ENCODE measurements at places on chromosomes 2 and 18.

DNA sequence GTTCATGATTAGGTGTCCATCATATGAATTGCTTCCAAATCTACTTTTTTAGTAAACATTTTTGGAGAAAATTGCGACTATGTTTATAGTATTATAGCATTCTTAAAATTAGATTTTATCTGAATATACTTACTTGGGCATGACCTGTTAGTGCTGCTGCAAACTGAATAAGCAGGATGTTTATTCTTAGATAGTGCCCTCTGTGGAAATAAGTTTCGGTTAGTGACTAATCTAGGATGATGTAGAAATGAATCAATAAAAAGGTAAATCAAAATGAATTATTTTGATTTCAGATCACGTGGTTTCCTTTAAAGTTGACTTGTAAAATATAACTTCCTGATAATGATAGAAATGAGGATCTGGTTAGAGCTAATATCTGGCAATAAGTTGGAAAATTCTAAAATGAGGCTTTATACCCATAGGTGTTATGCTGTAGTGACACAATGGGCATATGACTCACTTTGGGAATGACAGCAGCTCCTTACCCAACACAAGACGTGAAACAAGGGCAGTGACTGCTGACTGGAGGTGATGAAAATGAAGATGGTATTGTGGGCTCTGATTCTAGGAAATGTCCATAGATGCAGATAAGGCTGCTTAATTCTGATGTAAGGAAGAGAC lies 165.8 kb upstream of the TCF4 start:
- no peak for DNase-seq

DNA sequence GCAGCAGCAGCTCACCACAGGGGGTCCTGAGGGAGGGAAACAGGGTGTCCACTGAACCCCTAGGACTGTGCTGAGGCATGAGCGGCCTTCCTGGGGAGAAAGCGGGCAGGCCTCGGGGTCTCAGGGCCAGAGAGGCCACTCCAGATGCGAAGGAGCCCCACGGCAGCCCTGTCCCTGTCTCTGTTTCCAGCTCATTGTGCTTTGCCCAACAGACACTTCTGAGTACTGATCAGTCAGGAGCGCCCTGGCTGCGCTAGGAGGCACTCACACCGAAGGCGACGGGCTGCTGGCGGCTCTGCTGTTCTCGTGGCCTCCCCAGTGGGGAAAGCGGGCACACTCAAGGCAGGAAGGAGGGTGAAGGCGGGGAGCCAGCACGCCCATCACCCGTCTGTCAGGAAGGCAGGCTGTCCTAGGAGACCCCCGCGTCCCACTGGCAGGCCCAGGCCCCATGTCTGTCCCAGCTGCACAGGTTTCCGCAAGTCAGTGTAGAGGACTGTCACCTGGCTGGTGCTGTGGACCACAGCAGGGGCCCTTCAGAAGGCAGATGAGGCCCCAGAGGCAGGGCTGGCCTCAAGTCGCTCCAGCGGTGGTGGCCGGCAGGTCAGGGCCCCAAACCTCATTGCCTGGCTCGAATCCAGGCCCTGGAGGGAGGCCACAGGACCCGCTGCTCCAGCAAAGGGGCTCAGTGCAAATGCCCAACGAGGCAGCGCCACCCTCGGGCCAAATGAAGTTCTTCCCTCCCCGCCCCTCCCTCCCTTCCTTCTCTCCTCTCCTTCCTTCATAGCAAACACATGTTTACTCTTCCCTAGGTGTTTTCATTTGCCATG lies 6.8 kb downstream of the ESPNL start:
- no peak for DNase-seq

- no peak for DNase-seq
These were observed 72.9 kb downstream of the CLHC1 start for GRCh38 chr2:55159037-55159651.

DNA sequence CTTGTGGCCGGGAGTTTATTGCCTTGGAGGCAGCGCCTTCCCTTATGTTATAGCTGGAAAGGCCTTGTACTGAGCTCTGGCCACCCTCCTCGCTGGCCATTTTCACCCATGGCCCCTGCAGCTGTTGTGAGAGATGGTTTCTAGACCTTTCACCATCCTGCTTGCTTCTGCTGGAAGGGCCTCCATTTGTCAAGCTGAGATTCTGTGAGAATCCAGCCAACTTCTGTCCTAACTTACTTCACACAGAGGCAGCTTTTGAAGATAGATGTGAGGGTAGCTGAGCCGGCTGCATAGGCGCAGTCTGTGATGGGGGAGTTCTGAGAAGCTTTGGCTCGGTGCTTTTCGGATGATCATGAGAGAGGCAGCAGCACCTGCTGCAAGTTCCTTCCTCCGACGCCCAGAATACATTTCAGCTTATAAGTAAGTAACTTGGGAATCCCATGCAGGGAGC lies 8.7 kb downstream of the CTIF start:
- no peak for DNase-seq

- no peak for DNase-seq
These were observed 294.5 kb downstream of the ZNF407 start for GRCh38 chr18:74892066-74892627.

DNA sequence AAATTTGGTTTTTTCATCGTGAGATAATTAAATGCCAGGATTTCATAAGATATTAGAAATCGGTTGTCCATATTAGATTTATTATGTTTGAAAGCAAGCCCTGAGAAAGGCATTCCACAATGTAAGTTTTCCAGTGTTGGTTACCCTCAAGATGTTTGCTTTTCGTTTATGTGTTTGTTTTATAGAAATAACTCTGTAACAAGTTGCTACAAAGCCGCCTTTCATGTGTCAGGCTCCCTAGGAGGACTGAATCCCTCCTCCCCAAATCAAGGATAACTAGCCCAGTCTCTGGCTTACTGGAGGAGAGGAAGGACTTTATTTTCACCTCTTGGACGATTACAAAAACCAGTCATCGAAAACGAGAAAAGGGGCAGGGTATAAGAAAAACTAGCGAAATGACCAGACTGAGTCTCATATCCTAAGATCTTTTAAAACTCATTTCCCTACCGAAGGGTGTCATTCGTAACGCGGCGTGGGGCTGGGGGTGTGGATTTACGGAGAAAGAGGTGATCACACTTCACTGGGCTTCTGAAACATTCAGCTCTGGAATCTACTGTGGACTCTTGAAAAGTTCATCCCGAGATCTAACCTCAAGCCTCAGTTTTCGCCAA lies 1.0 kb upstream of the PEX13 start:
- no peak for DNase-seq

DNA sequence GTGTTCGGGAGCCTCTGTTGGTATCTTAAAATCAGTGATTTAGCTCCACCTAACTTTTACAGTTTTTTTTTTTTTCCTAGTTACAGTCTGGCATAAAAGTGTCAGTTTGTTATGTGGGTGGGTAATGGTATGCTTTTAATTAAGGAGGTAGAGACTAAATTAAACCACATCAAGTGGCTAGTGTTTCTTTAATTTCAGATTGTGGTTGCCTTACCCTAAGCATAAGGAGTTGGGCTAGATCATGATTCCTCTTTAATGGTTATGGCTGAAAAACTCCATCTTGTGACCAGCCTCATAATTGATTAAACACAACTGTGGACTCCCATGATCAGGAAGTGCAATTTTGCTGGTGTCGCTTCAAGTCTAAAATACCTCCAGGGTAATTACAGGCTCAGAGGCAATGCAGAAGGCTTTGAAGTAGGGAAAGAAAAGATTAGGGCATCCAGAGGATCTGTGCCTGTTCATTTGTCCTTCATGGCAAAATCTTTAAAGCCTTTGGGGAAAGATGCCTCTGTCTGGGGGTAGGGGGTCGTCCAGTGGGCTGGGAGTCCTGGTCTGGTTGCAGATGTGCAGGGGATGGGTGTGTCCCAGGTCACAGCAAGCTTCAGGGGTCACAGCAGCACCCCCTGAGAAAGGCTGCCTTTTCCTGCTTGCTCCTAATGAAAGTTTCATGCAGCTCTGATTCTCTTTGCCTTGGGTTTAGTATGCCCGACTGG lies 579.2 kb downstream of the BCL11A start:
- peak; percentile 45 for DNase-seq

- no peak for DNase-seq
These were observed 8.3 kb downstream of the ARHGAP28 start for GRCh38 chr18:6737833-6738232.

- DNase-seq, result no peak
These were observed 99.1 kb upstream of the CD226 start for GRCh38 chr18:70046796-70047195.

GRCh38 chr2:95260028-95261023 lies 13.9 kb upstream of the PROM2 start:
- no peak for DNase-seq

DNA sequence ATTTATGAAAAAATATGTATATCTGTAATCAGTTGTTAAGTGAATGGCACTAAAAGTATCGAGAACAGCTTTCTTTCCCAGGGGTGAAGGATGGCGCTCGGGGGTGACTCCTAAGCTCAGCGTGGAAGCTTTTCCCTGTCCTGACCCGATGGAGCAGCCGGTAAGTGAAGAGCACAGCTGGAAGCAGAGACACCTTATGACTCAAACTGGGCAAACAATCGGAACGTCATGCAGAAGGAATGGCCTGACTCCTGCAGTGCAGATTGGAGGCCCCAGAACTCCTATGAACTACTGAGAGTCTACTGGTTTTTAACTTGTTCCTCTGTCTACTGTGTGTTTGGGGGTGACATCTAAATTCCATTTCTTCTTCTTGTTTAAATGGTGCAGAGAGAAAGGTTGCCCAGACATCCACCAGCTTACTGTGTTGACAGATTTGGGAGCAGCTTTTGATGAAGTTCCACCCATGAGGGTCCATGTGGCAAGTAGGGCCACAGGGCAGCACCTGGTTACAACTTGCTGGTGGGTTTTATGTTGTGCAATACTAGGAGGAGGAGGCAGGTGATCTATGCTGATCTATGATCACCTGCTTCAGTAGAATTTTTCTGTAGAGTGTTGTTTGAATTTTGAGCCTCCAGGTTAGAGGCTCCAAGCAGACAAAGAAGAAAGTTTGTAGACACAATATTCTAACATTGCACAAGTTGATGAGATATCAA lies 52.8 kb upstream of the TMEM182 start:
- DNase-seq, result no peak

GRCh38 chr2:224360801-224361251 lies 41.1 kb downstream of the FAM124B start:
- no peak for DNase-seq

DNA sequence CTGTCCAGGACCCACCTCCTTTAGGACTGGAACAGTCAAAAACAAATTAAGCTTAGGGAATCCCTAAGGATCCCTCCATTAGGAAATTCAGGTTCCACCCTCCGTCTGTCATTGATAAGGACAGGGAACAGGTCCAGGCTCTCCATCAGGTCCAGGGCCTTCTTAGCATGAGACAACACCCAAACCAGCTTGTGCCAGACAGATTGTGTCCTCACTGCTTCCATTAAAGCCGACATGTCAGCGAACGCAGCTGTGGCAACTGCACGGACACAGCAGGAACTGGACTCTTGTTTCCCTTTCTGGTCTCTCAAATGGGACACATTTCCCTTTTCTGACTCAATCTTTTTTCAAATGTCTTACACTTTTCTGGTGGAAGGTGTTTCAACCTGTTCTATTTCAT lies 81.4 kb downstream of the BCL11A start:
- DNase-seq, result no peak

DNA sequence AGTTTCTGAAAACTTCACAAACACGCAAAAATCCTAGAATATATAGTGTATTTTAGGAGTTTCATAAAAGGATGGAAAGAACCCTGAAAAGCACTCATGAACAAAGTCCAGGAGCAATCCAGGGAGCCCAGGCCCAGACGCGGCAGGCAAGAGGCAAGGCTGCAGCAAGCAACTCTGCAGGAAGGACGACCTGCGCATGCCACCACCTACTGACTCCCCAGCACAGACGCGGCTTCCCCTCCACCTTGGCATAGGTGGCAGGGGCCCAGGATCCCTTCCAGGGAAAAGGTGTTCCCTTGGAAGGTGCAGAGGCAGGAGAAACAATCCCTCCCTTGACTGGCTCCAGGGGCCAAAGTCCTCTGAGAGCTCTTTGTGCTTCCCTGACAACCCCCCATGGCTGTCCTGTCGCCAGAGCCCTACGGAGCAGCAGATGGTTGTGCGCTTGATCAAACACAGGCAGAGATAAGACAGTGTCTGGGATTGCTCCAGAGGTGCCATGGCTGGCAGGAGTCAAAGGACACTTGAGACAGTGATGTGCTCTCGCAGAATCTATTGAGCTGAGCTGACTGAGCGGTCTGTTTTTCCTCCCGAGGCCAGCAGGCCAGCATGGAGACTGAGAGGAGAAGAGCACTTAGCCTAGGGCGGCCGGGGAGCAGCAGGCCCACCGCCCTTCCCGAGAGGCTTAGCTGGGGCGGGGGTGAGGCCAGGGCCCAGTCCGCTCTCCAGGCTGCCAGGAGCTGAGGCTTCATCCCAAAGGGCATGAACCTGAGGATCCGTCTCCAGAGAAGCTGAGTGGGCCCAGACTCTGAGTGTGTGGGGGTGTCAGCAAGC lies 10.8 kb upstream of the AMER3 start:
- no peak for DNase-seq

DNA sequence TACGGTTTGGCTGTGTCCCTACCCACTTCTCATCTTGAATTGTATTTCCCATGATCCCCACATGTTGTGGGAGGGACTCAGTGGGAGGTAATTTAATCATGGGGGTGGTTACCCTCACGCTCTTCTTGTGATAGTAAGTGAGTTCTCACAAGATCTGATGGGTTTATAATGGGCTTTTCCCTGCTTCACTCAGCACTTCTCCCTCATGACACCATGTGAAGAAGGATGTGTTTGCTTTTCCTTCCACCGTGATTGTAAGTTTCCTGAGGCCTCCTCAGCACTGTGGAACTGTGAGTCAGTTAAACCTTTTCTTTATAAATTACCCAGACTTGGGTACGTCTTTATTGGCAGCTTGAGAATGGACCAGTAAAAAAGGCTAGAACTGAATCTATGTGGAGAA lies 750.0 kb upstream of the ID2 start:
- DNase-seq, result no peak

DNA sequence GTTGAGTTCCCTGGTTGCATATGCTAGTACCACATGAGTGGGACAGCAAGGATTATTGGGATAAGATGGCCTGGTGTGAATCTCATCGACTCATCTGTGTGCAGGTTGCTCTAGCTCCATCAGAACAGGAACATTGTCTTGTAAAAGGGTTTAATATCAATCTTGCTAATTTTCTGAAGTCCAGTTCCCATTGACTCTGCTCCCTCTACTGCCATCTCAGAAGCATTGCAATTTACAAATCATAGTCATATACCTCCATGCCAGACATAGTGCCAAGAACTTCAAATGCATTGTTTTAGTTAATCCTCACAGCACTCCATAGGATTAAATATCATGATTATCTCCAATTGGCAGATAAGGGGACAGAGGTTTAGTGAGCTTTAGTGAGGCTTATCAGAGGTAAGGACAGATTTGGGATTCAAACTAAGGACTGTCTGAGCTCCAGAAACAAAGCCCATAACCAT lies 4.8 kb upstream of the STAT4 start:
- DNase-seq, result peak; percentile 27

DNA sequence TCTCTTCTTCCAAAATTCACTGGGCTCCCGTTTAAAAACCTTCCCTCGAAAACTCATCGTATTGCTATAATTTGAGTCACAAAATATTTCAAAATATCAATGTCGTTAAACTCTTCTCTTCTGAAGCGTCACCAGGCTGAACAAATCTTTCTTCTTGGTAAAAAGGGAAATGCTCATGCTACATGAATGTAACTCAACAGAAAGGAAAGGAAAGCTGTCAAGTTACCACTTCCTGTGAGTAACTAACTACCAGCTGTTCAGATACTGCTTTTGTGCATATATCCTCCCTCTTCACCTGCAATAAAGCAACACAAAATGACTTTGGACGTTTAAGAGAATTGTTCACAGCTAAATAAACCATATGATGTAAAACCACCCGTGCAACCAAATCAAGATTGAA lies 95.4 kb downstream of the DOCK10 start:
- DNase-seq, result no peak
